ENCODE measurements at places on chromosomes 3 and 15.

DNA sequence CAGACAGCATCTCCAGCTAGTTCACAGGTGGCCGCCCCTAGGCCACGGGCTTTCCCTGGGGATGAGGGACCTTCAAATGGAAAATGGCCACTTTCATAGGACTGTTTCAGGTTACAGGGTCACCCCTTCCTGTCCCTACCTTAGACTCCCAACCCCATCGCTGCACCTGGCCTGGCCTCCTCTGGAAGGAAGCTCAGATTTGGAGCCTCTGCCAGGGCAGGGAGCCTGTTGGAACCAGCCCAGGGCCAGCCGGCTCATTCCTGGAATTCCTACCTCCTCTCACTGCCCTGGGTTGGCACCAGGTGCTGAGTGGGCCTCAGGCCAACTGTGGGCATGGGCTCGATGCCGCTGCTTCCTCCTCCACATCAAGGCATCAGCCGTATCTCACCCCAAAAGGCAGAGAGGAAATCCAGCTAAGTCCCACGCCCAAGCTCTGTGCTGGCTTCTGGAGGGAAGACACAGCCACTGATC, 42.2 kb downstream of the KLHL25 start:
- no peak for DNase-seq

GRCh38 chr15:63246691-63247469, 30.5 kb upstream of the APH1B start:
- peak; percentile 97 for DNase-seq

- no peak for DNase-seq
Measured at GRCh38 chr15:99365242-99365641, 114.0 kb downstream of the LRRC28 start.

DNA sequence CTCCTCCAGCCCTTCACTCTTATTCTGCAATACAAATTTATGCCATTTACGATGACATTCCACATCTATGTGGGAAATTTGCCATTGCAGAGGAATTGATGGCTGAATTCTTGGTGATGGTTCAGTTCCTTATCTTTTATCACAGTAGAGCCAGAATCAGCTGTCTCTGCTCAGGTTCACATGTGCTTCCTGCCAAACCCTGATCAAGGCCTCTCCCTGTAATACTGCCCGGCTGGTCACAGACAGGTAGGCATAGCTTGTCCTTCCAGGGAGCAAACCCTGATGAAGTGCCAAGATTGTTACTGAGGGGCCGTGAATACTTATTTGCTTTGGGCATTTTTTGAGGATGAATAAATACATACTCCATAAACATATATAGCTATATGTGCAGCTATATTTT, 450.0 kb downstream of the NSUN3 start:
- DNase-seq: no peak

DNA sequence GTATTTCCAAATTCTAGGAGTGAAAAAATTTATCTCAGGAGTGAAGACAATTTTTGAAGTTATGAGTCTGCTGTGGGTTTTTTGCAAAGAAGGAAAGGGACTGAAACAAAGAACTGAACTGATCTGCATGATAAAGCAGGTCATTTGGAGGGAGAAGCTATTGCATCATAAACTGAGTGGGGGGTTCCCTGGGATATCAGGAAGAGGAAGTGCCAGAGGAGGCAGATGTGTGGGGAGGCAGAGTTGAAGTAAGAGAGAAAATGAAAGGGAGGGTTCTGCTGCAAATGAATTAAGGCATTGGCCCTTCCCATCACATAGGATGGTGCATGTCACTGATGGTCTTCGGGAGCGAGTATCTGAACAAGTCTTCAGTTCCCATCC, 379.2 kb downstream of the VPS13C start:
- DNase-seq: no peak

- no peak for DNase-seq
Measured at GRCh38 chr3:58962040-58962651, 87.7 kb downstream of the CFAP20DC start.

DNA sequence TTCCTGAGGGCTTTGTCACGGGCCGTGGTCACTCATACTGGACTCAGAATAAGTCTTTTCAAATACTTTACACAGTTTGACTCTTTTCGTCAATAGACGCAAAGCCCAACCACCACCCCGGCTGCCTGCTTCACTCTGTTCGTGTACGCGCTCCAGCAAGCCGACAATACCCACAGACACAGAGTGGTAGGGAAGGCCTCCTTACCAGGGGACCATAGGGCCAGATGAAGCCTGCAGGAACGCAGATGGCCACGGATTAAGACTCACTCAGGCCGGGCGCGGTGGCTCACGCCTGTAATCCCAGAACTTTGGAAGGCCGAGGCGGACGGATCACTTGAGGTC, 29.7 kb downstream of the EFCAB12 start:
- DNase-seq: peak; percentile 36

- no peak for DNase-seq
Measured at GRCh38 chr15:91988071-91988470, 134.6 kb downstream of the SLCO3A1 start.

- no peak for DNase-seq
Measured at GRCh38 chr15:63067976-63068743, 25.6 kb downstream of the TPM1 start.

DNA sequence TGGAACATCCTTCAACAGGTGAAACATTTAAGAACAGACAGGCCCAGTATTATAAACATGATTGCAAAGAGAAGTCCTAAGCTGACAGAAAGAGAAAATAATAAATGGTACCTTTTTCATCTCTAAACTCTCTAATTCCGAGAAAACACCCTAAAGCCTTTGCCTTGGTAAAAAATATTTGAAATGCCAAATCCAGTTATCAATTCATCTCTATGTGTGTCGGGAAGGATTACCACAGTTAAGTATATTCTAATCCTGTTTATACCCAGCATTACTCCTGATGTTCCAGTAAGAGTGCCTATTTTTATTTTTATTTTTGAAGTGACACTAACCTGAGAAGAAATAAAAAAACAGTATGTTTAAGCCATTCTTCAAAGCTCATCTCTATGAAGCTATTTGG, 219.3 kb upstream of the NANOGP8 start:
- no peak for DNase-seq

DNA sequence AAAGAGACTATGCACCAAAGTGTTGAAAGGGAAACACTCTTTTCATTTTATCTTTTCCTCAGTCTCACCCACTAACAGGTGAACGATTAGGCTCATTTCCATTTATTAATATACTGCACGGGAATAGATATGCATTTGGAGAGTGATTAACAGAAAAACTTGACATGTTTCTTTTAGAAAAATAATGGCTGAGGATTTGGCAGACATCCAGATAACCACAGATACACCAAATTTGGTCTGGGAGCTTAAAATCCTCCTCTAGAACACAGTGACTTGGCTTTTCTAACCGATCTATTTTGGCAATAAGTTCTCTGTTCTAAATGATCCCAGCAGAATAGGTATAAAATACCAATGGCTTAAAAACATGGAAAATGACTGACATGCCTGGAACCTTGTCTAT, 459.3 kb upstream of the SGO1 start:
- no peak for DNase-seq

GRCh38 chr3:179603831-179604230, 607 bp downstream of the MRPL47 start:
- peak; percentile 4 for DNase-seq

DNA sequence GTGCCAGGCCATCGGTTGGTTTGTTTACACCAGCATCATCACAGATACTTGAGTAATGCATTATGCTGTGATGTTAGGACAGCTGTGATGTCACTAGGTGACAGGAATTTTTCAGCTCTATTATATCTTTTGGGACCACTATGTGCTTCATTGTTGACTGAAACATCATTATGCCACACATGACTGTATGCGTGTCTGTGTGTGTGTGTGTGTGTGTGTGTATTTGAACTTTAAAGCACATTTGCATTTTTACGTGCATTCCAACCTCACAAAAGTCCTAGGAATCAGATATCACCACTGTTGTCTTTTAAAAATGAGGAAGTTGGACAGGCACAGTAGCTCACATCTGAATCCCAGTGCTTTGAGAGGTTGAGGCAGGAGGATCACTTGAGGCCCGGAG, 223.0 kb downstream of the TBL1XR1 start:
- DNase-seq: no peak

DNA sequence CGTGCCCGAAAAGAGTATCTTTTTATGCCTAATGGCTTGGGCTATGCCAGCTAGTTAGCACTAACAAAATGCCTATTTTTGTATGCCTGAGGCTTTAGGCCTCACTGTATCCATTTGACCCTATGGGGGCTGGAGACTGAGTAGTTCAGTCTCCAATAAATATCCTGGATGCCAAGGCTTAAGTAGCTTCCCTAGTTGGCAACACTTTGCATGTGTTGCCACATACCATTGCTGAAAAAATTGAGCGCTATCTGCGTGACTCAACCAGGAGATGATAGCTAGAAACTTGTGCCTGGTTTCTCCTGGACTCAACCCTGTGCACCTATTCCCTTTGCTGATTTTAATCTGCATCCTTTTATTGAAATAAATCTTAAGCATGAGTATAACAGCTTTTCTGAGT, 58.4 kb upstream of the ATP2C1 start:
- DNase-seq: no peak

DNA sequence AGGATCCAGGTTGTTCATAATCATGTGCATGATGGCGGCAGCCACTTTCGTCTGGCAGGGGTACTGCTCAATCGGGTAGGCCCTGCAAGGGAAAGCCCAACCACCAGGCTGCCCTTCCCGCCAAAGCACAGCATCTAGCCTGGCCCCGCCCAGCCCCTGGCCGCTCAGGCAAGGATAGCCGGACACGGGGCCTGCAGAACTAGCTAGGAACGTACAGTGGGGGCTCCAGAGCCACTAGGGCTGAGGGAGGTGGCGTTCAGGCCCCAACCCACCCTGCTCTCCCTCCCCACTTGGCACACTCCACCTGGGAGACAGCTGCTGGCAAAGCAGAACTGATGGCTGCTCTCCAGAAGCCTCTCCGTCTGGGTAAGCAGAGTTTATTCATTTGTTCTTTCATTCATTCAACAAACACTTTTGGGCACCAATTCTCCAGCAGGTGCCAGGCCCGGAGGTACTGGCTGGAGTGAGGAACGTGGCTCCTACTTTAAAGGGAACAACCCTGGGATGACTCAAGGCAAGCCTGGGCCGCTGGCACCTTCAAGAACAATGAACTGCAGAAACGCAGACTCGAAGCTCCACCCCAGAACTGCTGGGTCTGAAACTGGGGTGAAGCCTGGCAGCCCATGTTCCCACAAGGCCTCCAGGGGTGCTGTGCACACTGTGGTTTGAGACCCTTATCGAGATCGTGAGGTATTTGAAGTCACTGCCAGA, 7.8 kb downstream of the UROC1 start:
- DNase-seq: no peak

- no peak for DNase-seq
Measured at GRCh38 chr3:34357461-34357860, 559.0 kb downstream of the PDCD6IP start.

- DNase-seq: no peak
Measured at GRCh38 chr3:32860499-32860898, 42.7 kb downstream of the TRIM71 start.

DNA sequence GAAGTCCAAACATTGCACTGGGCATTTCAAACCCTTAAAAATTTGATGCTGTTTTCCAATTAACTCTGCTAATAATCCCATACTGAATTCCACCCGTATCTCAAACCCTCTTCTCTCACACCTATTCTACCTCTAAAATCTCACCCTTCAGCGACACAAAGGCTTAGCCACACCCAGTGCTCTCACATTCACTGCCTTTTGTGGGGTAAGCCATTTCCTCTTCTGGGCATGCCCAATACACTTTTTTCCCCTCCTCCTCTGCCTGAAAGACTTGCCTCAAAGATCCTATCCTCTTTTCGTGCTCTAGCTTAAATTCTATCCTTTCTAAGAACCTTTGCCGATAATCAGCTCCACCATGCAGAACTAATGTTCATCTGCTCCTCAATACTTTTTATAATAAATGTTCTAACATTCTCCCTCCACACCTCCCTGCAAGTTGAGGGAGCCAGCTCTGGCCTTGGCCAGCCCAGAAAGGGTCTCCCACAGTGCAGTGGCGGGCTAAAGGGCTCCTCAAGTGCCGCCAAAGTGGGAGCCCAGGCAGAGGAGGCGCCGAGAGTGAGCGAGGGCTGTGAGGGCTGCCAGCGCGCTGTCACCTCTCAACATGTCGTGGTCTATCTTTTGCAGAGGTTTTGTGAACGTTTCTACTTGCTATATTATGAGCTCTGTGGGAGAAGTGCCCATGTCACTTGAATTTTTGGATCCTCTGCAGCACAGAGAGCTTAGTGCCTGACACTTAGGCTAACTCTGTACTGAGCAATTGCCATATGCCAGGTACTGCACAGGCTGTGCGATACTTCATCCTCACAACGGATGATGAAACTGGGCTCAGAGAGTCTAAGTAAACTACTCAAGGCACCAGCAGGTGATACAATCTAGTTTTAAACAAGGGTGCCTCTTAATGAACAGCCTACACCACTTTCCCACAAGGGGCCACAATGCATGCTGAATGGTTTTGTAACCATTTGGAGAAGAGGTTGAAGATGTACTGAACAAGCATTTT, 53.6 kb upstream of the BCL6 start:
- no peak for DNase-seq

GRCh38 chr3:89405593-89405992, 298.2 kb downstream of the EPHA3 start:
- no peak for DNase-seq

GRCh38 chr3:66467996-66468735, 32.7 kb downstream of the LRIG1 start:
- peak; percentile 51 for DNase-seq

DNA sequence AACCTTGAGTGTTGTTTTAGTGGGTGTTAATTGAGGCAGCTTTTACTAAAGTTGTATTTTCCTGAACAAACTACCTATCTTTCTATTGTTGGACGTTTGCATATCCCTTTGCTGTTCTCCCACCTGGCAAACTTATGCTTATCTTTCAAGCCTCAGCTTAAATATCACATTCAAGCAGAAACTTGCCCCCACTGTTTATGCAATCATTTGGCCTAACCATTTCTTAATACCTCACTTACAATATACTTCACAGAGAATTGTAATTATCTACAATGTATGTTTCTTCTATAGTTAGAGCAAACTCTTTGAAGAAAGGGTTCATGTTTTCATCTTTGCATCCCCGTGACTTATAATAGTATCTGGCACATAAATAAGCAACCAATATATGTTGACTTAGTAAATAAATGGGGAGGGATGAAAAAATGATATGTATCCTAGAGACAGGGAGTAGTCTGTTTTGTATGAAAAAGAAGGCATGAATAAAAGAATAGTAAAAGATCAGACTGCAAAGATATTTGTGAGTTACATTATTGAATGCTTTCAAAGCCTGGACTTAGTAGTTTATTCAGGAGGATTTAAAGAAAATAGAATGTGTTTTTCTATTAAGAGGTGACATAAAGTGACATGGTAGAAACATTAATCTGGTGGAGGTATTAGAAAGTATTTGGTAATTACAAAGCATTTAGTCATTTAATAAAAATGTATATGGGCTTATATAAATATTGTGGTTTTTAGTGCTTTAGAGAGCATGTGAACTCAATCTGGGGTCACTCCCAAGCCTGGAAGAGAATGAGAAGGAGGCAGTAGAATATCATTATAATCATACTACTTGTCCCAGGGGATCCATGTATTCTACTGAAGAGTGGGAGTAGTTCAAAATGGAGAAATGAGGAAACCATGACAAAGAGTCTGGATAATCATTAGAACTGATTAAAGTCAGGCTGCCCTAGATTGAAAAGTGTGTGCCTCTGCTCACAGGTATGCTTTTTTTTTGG, 60.0 kb upstream of the DCBLD2 start:
- peak; percentile 88 for DNase-seq

GRCh38 chr15:89452330-89452836, 44.0 kb downstream of the RHCG start:
- DNase-seq: no peak
